ENCODE measurements at places on chromosomes 3 and 15.

DNA sequence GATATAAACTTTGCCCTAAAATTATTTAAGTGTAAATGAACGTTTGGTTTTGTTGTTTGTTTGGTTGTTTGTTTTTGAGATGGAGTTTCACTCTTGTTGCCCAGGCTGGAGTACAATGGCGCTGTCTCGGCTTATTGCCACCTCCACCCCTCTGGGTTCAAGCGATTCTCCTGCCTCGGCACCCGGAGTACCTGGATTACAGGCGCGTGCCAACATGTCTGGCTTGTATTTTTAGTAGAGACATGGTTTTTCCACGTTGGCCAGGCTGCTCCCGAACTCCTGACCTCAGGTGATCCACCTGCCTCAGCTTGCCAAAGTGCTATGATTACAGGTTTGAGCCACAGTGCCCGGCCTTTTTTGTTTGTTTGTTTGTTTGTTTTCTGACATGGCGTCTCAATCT, 87.9 kb upstream of the CHD2 start:
- DNase-seq: no peak

GRCh38 chr15:101266787-101267186, 10.5 kb downstream of the SELENOS start:
- no peak for DNase-seq

- no peak for DNase-seq
Observed at GRCh38 chr15:73283366-73283962, 85.3 kb downstream of the HCN4 start.

DNA sequence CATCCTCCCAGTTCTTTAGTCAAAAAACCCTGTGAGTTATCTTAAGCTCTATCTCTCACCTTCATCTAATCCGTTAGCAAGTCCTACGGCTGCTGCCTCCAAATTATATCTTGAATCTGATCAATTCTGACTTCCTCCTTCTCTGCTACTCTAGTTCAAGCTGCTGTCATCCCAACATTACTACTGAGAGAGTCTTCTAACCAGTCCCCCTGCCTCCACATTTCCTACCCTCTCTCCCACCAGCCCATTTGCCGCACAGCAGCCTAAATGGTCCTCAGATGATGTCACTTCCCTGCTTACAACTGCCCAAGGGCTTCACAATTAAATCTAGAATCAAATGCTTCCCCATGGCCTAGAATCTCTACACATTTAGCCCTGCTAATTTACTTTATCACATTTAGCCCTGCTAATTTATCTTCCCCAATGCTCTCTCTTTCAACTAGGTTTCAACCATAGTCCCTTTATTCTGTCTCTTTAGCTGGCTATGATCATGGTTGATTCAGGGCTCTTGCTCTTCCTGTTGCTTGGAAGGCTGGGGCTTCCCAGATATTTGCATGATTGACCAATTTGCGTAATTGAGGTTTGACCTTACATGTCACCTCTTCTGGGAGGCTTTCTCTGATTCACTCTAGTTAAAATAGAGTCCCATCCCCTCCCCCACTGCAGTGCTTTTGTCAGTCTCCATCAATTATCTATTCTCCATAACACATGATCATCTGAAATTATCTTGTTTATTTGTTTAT, 11.0 kb upstream of the ARL14 start:
- peak; percentile 63 for DNase-seq

DNA sequence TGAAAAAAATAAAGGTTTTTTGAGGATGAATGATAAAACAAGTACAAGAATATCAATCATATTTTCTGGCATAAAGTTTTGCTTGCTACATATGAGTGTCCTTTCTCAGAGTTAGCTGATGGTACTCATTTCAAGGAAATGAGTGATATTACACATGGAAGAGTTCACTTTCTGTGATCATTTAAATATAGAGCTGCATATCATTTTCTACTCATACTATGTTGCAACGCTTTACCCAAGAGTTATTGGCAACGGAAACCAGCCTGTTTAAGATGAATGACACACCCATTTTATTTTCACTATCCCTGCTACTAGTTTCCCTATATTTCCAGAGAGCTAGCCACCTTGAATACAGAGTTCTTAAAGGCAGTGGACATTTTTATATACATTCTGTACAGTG, 35.4 kb upstream of the RBMS3 start:
- no peak for DNase-seq

GRCh38 chr15:60673918-60674558, 195.1 kb upstream of the ICE2 start:
- peak; percentile 89 for DNase-seq

- no peak for DNase-seq
Observed at GRCh38 chr15:73712107-73712506, 27.9 kb downstream of the CD276 start.

DNA sequence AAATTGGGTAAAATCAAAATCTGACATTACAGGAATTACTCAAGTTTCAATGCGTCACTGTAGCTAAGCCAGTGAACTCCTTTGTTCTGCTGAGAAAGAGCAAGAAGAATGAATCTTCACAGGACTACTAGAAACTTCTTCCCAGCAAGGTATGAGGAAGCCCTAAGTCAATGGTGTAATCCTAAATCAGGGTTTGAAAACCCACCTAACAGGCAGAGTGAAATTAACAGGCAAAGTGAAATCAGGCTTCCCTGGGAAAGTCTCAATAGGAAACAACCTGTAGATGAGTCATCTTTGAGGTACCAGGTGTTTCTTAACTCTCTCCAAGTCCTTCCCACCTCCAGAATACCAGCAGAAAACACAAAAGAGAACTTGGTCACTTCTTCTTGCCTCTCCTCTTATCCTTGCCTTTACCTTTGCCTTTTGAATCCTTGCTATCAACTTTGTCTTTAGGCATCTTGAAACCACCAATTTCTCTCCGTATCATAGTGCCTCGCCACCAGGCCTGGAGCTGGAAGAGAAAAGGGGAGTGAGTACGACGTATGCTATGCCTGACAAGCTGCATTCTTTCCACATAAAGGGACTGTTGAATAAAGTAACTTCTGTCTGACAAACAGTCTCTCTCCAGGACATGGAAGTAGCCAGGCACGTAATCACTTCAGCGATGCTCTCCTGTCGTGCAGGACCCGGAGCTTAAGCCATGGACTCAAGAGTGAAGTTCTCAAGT, 60.6 kb upstream of the RPL35A start:
- peak; percentile 18 for DNase-seq

- no peak for DNase-seq
Observed at GRCh38 chr15:75720787-75721479, 8.3 kb upstream of the CSPG4 start.

- no peak for DNase-seq
Observed at GRCh38 chr3:17823816-17824215, 81.4 kb upstream of the TBC1D5 start.

DNA sequence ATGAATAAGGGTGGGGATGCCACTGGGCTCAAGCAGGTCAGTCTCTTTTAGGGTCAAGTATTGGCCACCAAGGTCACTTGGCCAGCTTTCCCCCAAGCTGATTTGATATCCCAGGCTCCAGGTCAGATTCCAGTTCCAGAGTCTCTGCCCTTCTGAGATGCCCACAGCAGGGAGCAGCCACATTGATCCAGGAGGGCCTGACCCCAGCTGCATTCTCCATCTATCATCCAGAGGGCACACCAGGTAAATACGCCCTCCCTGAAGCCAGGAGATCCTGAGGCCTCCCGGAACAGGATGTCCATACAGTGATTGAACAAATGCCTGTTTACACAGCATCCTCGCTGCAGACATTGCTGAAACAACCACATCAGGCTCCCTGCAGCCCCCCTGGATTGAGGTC, 264.6 kb upstream of the TLE3 start:
- DNase-seq: no peak

GRCh38 chr15:69424001-69424400, 9.9 kb downstream of the KIF23 start:
- DNase-seq: no peak

- DNase-seq: no peak
Observed at GRCh38 chr3:9898467-9899241, 4.0 kb upstream of the IL17RE start.

DNA sequence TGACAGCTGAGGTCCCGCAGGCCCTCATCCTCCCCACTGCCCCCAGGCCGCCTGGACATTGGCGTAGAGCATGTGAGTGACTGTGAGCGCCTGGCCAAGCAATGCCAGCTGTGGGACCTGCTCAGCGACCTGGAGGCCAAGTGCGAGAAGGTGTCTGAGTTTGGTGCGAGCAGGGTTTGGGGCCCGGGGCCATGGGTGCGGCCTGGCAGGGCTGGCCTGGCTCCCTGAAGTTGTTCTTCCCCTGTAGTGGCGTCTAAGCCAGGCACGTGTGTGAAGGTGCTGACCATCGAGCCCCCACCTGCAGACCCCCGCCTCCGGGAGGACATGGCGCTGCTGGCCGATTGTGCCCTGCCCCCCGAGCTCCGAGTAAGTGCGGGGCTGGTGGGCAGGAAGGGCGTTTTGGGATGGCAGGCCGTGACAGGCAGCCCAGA, 4.2 kb downstream of the ABTB1 start:
- no peak for DNase-seq

DNA sequence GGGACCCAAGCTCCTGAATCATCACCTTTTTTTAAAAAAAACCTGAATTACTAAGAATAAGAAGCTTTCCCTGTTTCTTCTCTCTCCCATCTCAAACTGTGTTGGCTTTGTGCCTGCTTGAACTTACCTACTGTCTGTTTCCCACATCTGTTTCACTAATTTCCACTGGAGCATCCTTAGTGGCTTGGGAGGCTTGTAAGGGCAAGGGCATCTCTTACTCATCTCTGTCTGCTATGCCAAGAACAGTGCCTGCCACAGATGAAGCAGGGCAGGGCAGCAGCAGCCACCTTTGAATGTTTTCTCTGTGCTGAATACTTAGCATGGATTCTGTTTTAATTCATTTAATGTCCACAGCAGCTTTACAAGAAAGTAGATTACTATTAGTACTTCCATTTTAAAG, 42.3 kb downstream of the SNRK start:
- DNase-seq: no peak

DNA sequence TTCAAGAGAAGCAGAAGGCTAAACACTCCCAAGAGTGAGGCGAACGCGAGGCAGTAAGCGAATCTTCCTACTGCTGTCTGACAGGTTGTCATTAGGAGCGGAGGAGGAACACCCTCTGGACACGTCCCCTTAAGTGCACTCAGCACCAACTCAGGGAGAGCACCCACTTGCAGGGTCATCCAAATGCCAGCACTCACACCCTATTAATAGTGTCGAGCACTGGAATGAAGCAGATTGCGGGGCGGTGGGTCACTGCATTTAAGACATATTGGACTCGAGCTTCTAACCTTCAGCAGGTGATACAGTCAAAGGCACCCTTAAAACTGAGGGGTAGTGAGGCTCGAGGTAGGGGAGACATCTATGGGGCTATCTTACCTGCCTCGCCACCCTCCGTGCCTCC, 28.7 kb downstream of the SH3BP5 start:
- DNase-seq: no peak

GRCh38 chr15:79798311-79798710, 98.5 kb downstream of the MTHFS start:
- no peak for DNase-seq

DNA sequence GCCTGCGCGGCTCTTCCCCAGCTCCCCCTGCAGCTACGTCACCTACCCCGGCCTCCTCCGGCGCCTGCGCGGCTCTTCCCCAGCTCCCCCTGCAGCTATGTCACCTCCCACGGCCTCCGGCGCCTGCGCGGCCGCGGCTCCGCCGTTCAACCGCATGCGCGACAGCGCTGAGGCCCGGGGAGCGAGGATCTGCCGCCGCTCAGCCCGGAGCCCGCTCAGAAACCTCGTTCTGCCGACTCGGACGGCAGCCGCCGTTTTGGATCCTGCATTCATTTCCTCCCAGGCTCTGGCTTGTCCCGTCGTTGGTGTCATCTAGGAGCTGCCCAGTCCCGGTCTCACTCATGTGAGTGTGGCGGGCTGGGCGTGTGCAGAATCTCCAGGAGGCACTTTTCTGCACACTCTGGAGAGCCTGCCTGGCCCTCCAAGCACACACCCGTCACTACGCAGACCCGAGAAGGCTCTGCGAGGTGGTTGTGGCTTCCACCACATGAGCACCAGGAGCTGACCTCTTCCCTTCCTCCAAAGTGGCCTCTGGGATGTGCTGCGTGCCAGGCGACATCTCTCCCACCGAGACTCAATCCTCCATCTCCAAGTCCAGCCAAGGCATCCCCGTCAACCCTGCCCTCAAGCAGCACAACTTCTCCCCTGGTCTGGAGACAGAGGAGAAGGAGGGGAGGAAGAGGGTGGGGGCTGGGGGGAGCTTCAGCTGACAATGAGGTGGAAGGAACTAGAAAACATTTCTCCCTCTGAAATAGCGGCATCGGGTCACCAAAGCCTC, 165.3 kb downstream of the CHSY1 start:
- no peak for DNase-seq

DNA sequence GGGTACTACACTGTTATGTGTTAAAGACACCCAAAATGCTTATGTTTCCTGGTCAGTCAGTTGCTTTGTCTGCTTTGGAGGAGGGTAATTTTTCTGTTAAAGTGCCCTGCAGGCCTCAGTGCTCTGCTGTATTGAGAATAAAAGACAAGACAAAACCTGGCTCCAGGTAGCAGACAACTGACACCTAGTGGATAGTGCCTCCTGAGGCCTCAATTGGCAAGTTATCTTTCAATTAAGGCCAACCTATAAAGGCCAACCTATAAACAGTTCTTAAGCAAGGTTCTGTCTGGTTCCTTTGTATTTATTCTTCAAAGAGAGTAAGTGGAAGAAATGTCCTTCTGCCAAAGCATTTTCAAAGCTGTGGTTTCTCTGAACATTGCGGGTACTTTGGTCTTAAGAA, 773.8 kb downstream of the MECOM start:
- no peak for DNase-seq

DNA sequence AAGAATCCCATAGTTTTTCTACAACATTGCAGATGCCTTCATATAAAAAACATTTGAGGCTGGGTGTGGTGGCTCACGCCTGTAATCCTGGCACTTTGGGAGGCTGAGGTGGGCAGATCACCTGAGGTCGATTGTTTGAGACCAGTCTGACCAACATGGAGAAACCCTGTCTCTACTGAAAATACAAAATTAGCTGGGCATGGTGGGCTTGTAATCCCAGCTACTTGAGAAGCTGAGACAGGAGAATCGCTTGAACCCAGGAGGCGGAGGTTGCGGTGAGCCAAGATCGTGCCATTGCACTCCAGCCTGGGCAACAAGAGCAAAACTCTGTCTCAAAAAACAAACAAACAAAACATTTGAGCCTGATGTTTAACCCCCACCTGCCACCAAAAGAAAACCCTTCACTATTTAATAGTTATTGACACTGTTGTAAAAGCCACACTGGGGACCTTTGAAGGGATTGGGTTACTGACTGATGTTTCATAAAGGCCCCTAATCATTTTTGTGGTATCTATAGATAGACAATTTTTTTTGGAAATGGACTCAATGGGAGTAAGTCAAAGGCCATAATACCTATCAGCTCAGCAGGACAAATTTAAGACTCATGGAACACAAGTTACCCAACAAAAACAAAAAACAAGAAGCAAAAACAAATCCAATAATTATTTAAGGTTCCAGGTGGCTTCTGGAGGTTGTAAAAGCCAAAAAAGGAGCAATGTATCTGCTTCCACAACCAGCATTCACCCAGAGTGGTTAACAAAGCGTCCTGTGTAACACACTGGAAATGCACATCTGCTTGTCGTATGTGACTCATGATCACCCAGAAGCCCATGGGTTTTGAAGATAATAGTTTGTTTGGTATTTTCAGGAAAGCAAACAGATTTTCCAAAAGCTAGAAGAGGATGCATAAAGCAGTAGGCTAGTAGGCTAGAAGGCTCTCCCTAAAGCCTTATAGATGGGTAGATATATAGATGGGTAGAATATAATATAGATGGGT, 41.2 kb downstream of the CDCP1 start:
- no peak for DNase-seq
